ENCODE measurements at places on chromosomes 6 and 20.

DNA sequence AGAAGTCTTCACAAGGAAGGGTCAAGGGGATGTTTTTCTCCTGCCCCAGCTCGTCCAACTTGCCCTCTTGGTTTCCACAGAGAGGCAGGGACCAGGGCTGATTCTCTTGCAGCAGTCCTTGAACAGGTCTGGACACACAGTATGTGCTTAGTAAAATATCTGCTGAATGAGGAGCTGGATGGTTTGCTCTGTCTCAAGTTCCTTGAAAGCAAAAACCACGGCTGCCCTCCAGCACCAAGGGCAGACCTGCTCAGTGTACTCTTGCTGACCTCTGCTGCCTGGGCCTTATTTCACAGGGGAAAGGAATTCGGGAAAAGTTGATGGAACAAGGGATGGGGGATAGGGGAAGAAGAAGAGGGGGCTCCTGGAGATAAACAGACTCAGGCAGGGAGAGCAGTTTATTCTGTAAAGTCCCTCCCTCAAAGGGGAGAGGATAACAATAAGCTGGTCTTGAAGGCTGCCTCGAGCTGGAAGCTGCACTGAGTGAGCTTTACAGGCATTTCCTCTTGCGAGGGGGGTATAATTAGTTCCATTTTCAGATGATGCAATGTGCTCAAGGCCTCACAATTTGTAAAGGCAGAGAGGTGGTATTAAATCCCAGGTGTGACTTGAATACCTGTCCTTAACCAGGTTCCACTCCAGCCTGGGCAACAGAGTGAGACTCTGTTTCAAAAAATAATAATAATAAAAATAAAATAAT is 10.3 kb downstream of the KCNK5 start:
- no peak for DNase-seq

DNA sequence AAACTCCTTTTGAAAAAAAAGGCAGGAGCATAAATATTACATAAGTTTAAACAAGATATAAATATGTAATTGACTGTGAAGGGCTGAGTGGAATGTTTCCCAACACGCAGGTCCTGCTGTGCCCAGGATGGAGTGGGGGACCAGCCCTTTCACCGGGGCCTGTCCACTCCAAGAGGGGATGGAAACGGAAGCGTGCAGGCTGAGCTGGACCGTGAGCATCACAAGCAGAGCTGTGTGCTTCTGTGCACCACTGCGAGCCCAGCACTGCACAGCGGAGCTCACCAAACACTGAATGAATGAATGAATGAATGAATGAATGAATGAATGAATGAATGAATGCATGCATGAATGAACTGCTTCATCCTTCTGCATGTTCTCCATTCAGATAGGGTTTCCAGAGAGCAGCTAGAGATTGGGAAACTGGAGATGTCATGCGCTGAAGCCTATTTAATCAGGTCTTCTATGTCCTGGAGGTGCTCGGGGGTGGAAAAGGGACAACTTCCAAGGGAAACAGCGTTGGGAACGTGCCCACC is 157.7 kb downstream of the ANKRD60 start:
- no peak for DNase-seq

DNA sequence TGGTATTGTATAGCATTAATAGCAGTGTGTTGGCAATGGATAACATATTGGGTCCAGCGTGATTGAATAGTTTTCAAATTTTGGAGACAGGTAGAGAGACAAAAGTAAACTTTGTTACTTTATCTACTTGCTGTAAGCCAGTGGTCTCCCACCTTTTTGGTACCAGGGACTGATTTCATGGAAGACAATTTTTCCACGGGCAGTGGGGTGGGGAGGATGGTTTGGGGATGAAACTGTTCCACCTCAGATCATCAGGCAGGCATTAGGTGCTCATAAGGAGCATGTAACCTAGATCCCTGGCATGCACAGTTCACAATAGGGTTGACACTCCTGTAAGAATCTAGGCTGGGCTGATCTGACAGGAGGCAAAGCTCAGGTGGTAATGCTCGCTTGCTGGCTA is 14.6 kb upstream of the PROKR2 start:
- no peak for DNase-seq

- no peak for DNase-seq
Measured at GRCh38 chr20:14838663-14839628, 501.5 kb upstream of the FLRT3 start.

DNA sequence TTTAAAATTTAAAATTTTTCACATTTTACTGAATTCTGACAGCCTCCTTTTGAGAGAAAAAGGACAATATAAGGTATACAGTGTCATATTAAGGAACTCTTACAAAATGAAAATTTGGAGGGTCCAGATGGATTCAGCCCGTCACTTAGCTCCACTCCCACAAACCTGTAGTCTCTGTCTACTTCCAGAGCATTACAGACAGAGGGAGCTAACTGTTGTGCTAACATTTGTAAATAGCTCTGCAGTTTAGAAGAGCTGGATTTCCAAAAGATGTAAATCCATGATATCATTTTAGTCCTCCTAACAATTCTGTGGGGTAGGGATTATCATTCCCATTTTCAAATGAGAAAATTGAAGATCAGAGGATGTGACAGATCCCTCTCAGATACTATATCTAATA is 16.1 kb upstream of the SERINC3 start:
- DNase-seq, result no peak

GRCh38 chr20:29299811-29300578 is 1957.5 kb upstream of the DEFB115 start:
- no peak for DNase-seq

GRCh38 chr20:57653910-57654309 is 33.7 kb upstream of the ZBP1 start:
- peak; percentile 69 for DNase-seq

GRCh38 chr6:113120224-113120581 is 736.9 kb upstream of the MARCKS start:
- DNase-seq, result no peak

DNA sequence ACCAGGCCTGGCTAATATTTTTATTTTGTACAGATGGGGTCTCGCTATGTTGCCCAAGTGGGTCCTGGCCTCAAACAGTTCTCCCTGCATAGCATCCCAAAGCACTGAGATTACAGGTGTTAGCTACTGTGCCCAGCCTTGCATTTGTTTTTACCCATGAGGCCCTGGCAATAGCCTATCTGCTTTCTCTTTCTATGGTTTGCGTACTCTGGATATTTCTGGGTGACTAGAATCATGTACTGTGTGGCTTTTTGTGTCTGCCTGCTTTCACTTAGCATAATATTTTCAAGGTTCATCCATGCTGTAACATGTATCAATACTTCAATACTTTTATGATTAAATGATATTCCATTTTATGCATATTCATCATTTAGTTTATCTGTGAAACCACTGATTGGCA is 451.7 kb downstream of the GRIK2 start:
- DNase-seq, result no peak

DNA sequence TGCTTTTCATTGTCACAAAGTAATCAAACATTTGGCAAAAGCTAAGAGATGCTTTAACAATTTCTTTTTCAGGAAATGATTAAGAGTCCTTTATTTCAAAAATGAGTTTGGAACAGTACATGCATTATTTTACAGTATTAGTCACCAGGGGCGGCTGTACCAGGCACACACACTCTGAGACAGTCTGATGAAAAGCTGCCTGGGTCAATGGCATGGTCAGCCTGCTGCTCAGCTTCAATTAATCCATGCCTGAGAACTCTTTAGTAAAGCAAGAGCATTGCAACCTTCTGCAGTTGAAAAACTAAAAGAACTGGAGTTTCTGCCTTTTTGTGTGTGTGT is 105.5 kb downstream of the TULP4 start:
- no peak for DNase-seq

GRCh38 chr20:48689874-48690571 is 137.8 kb downstream of the PREX1 start:
- no peak for DNase-seq

GRCh38 chr20:55586610-55587009 is 418.7 kb downstream of the CBLN4 start:
- no peak for DNase-seq

DNA sequence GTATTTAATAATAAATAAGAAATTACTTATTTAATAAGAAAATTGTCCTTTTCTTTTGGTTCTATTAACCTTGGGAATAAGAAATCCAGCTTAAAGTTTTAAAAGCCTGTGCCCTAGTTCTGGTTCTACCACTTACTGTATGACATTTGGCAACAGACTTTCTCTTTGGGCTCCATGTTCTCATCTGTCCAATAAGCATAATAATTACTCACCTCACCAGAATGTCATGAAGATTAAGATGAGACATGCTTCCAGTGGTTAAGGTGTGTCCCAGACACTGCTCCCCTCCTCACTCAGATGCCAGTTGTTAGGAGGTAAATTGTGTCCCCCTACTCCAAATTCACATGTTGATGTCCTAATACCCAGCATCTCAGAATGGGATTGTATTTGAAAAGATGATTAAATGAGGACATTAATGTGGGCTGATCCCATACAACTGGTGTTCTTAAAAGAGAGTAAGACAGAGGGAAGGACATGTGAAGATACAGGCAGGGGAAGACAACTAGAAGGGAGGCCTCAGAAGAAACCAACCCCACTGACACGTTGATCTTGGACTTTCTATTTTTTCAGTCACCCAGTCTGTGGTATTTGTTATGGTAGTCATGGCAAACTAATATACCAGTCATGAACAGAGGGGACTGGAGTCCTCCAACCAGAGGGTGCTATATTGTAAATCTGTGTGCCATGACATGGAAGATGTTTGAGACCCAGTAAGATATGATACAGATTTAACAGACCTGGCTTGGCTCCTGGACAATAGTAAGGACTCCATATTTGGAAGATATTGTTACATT is 6.4 kb upstream of the MICAL1 start:
- DNase-seq, result no peak

- DNase-seq, result no peak
Measured at GRCh38 chr20:58447511-58448391, 58.7 kb downstream of the VAPB start.

DNA sequence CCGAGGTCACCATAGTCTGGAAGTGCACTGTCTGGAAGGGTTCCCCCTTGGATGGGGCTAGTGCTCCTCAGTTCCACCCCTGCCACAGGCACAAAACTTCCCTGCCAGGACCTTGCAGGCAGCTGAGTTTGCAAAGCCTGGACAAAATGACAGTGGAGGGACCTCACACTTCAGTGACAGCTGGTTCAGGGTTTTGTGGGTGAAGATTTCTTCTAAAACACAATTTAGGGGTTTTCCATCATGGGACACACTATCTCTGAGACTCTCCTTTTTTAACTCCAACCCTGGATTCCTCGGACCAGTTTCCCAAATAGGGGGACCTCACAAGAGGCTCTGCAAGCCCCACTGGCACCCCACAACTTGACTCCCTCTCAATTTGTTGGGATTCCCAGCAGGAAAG is 33.6 kb upstream of the PREX1 start:
- no peak for DNase-seq

- no peak for DNase-seq
Measured at GRCh38 chr6:20024978-20025377, 187.3 kb downstream of the MBOAT1 start.
